ENCODE measurements at places on chromosomes 12 and 14. TPM values are rescaled to one million over a fixed set of nuclear protein-coding genes. Genes with fewer than 3 reads are reported as not detected.

The OLR1 gene
- not detected for total RNA-seq

The TMPRSS12 gene
- total RNA-seq, result not detected

The EPYC gene
- total RNA-seq, result not detected

The CCDC92 gene
- 48.5 TPM for total RNA-seq

The HOXC4 gene
- total RNA-seq, result not detected

The IKZF4 gene
- 9.8 TPM for total RNA-seq

The TEX52 gene
- not detected for total RNA-seq

The NPFF gene
- total RNA-seq, result not detected

The BAZ2A gene
- 137 TPM for total RNA-seq

The FLVCR2 gene
- 8.9 TPM for total RNA-seq

The SLC17A8 gene
- not detected for total RNA-seq

GRCh38 chr14:88490168-88490567 is 64.6 kb downstream of the PTPN21 start:
- H3K4me3 ChIP-seq, result no peak overlapping the region
- peaks cover 66% of the 10 kb centered on the region for H3K36me3 ChIP-seq
- no peak overlapping the region for H3K27ac ChIP-seq
- DNase-seq, result no peak
- H3K27me3 ChIP-seq, result no peaks in the 10 kb centered on the region

- no peaks in the 10 kb centered on the region for H3K27me3 ChIP-seq
- H3K27ac ChIP-seq, result no peak overlapping the region
- H3K36me3 ChIP-seq, result no peaks in the 10 kb centered on the region
- no peak overlapping the region for H3K4me3 ChIP-seq
- no peaks in the 10 kb centered on the region for H3K4me1 ChIP-seq
- DNase-seq, result no peak
Observed at GRCh38 chr12:92605621-92606170, 97.1 kb upstream of the PLEKHG7 start.

DNA sequence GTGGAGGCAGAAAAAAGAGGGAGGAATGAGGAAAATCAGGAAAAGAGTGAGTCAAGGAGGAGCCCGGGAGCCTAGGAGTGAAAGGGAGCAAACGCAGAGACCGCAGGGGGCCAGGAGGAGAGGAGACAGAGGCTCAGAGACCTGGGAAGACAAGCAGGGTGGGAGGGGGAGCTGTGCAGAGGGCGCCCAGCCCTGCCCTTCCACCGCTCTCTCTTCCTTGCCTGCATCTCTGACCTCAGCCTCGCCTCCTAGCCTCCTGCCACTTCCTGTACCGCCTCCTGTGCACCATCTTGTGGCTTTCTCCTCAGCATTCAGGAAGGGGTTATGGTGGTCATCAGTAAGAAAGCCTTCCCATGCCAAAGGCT is 1.3 kb downstream of the CLSTN3 start:
- peak overlapping the region; percentile 88 for H3K4me3 ChIP-seq
- no peak for DNase-seq
- no peak overlapping the region for H3K27ac ChIP-seq
- peaks cover 13% of the 10 kb centered on the region for H3K36me3 ChIP-seq
- H3K4me1 ChIP-seq, result peaks cover 14% of the 10 kb centered on the region
- H3K27me3 ChIP-seq, result no peaks in the 10 kb centered on the region

GRCh38 chr12:70176290-70176689 is 66.9 kb upstream of the CNOT2 start:
- H3K36me3 ChIP-seq, result no peaks in the 10 kb centered on the region
- H3K27ac ChIP-seq, result no peak overlapping the region
- no peak overlapping the region for H3K4me3 ChIP-seq
- no peaks in the 10 kb centered on the region for H3K27me3 ChIP-seq

- H3K4me3 ChIP-seq, result no peak overlapping the region
- H3K36me3 ChIP-seq, result peaks cover 15% of the 10 kb centered on the region
- peaks cover 4% of the 10 kb centered on the region for H3K4me1 ChIP-seq
- no peaks in the 10 kb centered on the region for H3K27me3 ChIP-seq
Observed at GRCh38 chr12:76449583-76449982, 101.4 kb upstream of the BBS10 start.

DNA sequence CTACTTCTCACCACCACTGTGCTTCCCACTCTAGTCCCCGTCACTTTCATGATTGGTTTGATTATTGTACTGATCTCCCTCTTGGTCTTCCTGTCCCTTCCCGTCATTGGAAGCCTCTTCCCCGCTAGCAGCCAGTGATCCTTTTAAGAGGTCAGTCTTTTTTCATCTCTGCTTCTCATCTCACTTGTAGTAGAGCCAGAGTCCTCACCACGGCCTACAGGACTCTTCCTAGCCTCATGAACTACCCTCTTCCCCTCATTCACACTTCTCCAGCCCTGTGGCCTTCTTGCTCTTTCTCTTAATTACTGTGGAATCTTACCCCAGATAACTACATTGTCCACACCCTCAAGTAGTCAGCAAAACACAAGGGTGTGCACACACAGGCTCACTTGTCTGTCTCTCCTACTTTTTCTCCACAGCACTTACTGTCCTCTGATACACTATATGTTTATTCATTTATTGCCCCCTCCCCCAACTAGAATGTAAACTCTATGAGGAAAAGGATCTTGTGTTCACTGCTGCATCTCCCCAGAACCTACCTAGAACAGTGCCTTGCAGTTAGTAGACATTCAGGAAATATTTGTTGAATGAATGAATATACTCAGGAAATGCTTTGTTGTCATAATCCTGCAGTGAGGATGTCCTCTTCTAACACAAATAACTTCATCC is 66.3 kb downstream of the CKB start:
- DNase-seq, result peak; percentile 65
- no peak overlapping the region for H3K4me3 ChIP-seq
- H3K27ac ChIP-seq, result peak overlapping the region; percentile 7

DNA sequence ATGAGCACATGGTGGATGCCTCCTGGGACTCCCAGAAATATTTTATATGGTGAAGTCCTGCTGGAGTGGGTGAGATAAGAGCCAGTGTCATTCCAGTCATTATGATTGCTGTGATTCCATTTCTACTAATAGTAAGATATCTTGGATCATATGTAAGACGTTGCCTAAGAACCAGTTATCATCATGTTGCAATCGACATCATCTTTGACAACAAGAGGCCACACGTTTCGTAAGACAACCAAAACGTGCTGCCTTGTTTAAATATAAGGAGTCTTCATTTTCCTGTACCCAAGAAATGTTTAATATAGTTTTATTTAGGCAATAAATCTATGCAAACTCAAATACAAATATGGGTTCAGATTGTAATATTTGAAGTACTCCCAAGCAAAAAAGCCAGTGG is 58.4 kb downstream of the SPTSSA start:
- no peak overlapping the region for H3K4me3 ChIP-seq
- H3K4me1 ChIP-seq, result no peaks in the 10 kb centered on the region
- no peak for DNase-seq
- H3K36me3 ChIP-seq, result no peaks in the 10 kb centered on the region
- no peaks in the 10 kb centered on the region for H3K27me3 ChIP-seq

GRCh38 chr12:89041078-89041477 is 311.2 kb downstream of the DUSP6 start:
- H3K27ac ChIP-seq, result no peak overlapping the region
- peaks cover 19% of the 10 kb centered on the region for H3K27me3 ChIP-seq
- H3K4me3 ChIP-seq, result no peak overlapping the region

- DNase-seq, result peak; percentile 90
- H3K4me3 ChIP-seq, result no peak overlapping the region
- peaks cover 30% of the 10 kb centered on the region for H3K36me3 ChIP-seq
- H3K27ac ChIP-seq, result no peak overlapping the region
- no peaks in the 10 kb centered on the region for H3K4me1 ChIP-seq
Observed at GRCh38 chr12:124399622-124400021, 104.7 kb downstream of the RFLNA start.

DNA sequence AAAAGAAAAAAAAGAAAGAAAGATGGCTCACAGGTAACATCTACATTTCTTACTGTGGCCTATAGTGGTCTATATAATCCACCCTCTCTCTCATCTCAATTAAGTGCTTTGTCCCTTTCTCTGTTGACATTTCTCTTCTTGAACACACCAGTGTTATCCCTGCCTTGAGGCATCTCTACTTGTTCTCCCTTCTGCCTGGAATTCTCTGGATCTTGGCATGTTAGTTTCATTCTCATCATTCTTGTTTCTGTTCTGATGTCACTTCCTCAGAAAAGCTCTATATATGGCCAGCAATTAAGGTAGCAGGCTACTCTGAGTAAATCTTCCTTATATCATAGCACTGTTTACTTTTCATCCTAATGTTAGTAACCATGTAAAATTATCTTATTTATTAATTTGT is 155.7 kb upstream of the PDZRN4 start:
- H3K27ac ChIP-seq, result no peak overlapping the region
- no peak for DNase-seq
- no peaks in the 10 kb centered on the region for H3K36me3 ChIP-seq
- no peak overlapping the region for H3K4me3 ChIP-seq
- H3K4me1 ChIP-seq, result no peaks in the 10 kb centered on the region
- no peaks in the 10 kb centered on the region for H3K27me3 ChIP-seq

DNA sequence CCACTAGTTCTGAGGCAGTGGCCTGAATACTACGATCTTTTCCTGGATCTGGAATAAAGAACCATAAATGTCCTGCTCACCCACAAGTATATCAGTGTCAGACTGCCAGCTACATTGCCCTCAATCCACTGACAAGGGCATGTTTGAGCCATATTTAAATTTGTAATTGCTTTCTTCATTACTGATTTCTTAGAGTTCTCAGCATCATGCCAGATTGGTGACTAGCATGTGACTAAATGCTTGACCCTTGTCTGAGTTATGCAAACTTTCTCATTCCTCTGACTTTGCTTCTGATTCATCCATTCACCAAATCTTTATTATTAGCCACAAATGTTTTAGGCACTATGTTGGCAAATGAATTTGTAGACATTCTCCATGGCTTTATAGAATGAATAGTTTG is 143.6 kb upstream of the SLC16A7 start:
- no peaks in the 10 kb centered on the region for H3K27me3 ChIP-seq
- no peak for DNase-seq
- H3K4me3 ChIP-seq, result no peak overlapping the region
- H3K27ac ChIP-seq, result no peak overlapping the region
- H3K4me1 ChIP-seq, result no peaks in the 10 kb centered on the region

GRCh38 chr14:55386037-55386808 is 25.4 kb downstream of the ATG14 start:
- H3K4me1 ChIP-seq, result no peaks in the 10 kb centered on the region
- H3K27ac ChIP-seq, result no peak overlapping the region
- no peak overlapping the region for H3K4me3 ChIP-seq
- H3K36me3 ChIP-seq, result peaks cover 47% of the 10 kb centered on the region
- peak; percentile 58 for DNase-seq
- no peaks in the 10 kb centered on the region for H3K27me3 ChIP-seq

DNA sequence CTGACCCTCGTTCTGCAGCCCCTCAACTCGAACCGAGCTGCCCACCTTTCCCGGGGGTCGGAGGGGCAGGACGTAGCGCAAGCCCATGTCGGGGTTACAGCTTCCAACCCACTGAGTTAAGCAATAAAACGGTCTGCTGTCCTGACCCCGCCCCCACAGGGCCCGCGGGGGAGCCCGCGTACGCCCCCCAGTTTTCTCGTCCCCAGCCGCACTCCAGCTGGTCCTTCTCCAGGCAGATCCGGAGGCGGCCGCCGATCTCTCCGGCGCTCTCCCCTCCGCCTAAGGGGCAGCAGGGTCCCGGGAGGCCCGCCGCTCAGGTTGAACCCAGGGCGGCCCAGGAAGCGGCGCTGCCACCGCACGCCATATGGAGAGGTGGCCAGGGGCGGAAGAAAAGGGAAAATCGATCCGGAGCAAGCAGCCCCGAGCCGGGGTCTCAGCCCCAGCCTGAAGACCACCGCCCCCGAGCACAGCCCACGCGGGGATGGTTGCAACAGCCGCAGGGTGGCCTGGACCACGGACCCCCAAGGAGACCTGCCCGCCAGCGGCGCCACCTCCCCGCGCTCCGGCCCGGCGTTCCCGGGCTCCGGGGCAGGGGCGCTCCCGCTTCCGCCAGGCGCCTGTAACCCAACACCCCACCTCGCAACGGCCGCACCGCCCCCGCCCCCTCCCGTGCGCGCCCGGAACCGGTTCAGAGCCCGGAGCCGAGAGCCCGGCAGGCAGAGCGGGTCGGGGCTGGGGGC is 760 bp downstream of the ACTN1 start:
- no peaks in the 10 kb centered on the region for H3K27me3 ChIP-seq
- peak overlapping the region; percentile 85 for H3K27ac ChIP-seq
- H3K4me1 ChIP-seq, result peaks cover 9% of the 10 kb centered on the region
- peak; percentile 91 for DNase-seq
- peak overlapping the region; percentile 77 for H3K4me3 ChIP-seq
- peaks cover 35% of the 10 kb centered on the region for H3K36me3 ChIP-seq

- no peak for DNase-seq
- no peak overlapping the region for H3K4me3 ChIP-seq
- H3K36me3 ChIP-seq, result no peaks in the 10 kb centered on the region
Observed at GRCh38 chr12:84767079-84767478, 145.5 kb downstream of the SLC6A15 start.

GRCh38 chr12:11228296-11228879 is 41.1 kb downstream of the PRB3 start:
- peak; percentile 93 for DNase-seq
- no peaks in the 10 kb centered on the region for H3K27me3 ChIP-seq
- no peaks in the 10 kb centered on the region for H3K4me1 ChIP-seq
- H3K27ac ChIP-seq, result no peak overlapping the region

DNA sequence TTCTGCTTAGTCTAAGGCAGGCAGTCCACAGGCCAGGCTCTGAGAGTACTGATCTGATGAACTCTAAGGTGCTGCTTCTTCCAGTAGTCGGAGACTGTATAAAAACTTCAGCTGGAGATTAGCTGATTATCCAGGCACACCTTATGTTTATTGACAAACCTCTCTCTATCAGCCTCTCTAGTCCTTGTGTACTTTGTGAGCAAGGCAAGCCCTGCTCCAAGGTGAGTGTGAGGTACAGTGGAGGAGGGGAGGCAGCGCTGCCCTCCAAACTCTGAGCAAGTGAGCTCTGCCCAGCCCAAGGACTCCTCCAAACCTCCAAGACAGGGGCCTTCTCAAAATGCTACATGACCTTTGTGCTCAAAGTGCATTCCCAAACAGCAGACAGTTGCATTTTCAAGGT is 95.9 kb upstream of the CDKN3 start:
- peaks cover 8% of the 10 kb centered on the region for H3K4me1 ChIP-seq
- no peak for DNase-seq
- no peaks in the 10 kb centered on the region for H3K27me3 ChIP-seq
- H3K4me3 ChIP-seq, result no peak overlapping the region

GRCh38 chr12:99772274-99772673 is 124.7 kb downstream of the GARIN6 start:
- DNase-seq, result no peak
- no peak overlapping the region for H3K4me3 ChIP-seq
- no peaks in the 10 kb centered on the region for H3K27me3 ChIP-seq

GRCh38 chr14:93231129-93231979 is 24.3 kb downstream of the UBR7 start:
- no peak overlapping the region for H3K4me3 ChIP-seq
- no peak for DNase-seq
- no peaks in the 10 kb centered on the region for H3K27me3 ChIP-seq
- H3K36me3 ChIP-seq, result peaks cover 23% of the 10 kb centered on the region
